Iris pigment epithelial cell (primary cell): ENCODE measurements at places on chromosomes 16 and 17.

GRCh38 chr16:62829607-62830006, 793.4 kb upstream of the CDH8 start:
- DNase-seq = no peak

DNA sequence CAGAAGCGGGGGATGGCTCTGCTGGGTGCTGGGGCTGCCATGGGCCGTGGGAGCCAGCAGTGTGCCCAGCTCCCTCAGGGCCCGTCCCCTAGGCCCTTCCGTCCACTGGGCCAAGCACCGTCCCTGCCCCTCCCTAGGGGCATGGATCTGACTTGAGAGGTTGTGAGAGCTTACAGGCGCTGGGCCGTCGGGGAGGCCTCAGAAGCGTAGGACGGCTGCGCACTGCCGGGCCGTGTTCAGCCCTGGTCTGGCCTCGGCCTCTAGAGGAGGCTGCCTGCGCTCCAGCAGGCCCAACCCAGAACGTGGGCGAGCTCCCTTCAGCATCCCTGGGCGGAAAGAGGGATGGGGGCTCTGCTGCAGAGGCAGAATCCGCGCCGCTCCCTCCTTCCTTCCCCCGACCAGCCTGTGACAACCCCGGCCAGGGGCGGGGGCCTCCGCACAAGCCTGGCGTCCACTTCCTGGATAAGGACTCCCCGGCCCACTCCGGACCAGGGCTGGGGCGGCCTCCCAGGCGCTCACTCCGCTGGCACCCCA, 685 bp upstream of the MPG start:
- peak; percentile 87 for DNase-seq

DNA sequence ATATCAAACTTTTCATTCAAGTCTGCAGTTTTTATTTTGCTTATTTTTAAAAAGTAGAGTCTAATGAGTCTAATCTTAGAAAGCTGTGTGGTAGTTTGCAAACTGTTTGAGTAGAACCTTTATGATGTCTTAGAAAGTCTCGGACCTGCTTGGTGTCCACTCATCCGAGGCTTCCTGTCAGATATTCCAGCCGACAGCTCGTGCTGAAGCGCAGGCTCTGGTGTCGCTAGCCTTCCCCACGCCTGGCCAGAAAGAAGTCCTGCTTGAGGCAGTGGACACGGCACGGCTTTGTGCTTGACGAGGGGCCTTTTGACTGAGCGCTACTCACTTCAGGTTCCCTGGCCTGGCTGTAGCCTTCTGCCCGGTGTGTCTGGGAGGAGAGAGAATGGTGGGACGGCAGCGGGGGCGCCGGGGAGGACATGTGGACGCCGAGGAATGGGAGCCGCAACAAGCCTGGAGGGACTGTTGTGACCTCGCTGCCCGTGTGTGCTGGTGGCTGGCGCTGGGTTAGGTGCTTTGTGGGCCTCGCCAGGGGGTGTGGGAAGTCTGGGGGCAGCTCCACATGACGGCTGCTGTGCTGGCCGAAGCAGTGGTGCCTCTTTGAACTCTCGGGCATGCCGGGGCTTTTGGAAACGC, 33.5 kb downstream of the BANP start:
- DNase-seq = no peak

- DNase-seq = no peak
These were observed 359.7 kb downstream of the CDH11 start for GRCh38 chr16:64762211-64762610.

GRCh38 chr16:27374221-27374803, 27.7 kb upstream of the IL21R start:
- no peak for DNase-seq

DNA sequence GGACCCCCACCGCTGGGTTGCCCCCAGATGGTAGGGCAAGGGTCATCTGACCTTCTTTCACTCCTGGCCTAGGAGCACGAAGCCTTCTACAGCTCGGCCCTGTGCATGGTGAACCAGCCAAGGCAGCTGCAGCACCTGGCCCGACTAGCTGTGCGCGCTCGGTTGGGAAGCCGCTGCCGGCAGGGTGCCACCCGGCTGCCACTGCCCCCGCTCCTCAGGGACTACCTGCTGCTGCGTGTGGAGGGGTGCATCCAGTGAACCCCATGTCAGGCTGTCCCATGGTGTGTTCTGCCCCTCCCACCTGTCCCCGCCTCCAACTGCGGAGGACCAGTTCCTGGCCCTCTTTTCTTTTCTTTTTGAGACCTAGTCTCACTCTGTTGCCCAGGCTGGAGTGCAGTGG, 7.6 kb downstream of the ASB16 start:
- no peak for DNase-seq

DNA sequence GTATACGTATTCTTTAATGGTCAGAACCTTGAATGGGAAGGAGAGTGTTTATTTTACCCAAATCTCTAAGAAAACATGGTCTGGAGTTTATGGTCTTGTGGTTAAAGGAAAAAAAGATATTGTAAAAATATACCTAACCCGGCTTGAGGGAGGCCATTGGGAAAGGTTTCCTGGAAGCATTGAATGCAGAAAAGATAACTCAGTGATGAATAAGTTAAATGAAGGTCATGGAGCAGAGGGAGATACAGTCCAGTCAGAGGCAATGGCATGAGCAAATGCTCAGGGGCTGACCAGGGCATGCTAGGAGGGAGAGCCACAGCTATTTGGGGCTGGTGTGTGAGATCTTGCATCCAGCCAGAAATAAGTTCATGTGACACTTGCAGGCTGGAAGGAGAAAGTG, 430.4 kb upstream of the CDH5 start:
- DNase-seq = peak; percentile 11

GRCh38 chr17:9900044-9900594, 5.0 kb downstream of the RCVRN start:
- no peak for DNase-seq

DNA sequence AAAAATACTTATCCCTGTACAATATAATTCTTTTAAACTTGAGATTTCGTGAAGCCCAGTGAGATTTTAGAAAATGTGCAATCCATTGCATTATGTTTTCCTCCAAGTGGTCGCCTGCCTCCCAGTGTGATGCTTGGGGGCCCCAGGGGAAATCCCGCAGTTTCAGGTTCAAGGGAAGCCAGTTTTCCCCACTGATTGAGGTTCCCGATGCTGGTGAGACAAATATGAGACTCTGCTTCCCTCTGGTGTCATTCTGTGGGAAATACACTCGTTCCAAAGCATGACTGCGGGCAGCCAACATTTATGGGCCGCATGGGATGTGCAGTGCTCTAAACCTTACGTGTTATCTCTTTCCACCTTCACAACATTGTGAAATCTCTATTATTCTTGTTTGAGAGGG, 200.8 kb downstream of the PRKCB start:
- peak; percentile 44 for DNase-seq

GRCh38 chr16:89584768-89585549, 9.4 kb downstream of the CPNE7 start:
- DNase-seq = no peak

GRCh38 chr17:6387858-6388257, 47.1 kb downstream of the AIPL1 start:
- DNase-seq = no peak

- peak; percentile 25 for DNase-seq
These were observed 30.2 kb downstream of the BRD7 start for GRCh38 chr16:50338371-50339231.
